ENCODE measurements at places on chromosomes 11 and 22.

DNA sequence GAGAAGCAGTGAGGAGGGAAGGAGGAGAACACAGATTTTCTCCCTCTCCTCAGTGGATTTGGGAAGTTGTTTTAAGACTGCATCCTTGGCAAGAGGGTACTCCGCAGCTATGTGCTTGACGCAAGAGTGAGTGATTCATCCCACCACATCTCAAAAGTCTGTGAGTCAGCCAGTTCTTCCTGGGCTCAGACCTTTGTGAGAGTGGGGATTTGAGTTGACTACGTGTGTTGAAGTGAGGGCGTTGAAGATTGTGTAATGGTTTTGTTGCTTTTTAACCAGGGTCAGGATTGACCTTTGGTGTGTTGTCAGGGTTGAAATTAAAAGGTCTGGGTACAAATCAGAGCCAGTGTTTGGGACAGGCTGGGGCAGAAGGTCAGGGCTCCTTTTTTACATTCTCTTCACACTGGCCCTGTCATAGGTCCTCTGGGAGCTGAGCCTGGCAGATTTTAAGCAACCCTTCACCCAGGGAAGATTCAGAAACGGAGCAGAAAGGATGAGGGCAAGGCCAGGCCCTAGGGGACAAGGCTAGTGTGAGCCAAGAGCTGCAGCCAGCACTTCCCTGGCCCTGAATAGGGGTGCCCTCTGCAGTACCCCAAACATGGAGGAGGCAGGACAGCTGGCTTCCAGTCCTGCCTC is 4.2 kb upstream of the C11orf86 start:
- no peak for DNase-seq

DNA sequence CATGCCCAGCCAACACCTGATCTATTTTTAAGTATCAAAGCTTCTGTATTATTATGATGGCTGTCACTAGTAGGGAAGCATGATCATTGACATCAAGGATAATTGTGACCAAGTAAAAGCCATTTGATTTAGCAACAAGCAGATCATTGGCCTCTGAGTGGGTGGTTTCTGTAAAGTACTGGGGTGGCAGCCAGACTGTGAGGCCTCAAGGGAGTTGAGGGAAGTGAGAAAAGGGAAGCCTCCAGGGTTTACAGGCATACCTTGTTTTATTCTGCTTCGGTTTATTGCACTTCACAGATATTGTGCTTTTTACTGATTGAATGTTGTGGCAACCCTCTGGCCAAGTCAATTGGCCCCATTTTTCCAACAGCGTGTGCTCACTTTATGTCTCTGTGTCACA is 60.1 kb downstream of the PRR5L start:
- DNase-seq: no peak

GRCh38 chr11:119427279-119427678 is 4.3 kb upstream of the THY1 start:
- DNase-seq: no peak

GRCh38 chr11:106304274-106304673 is 226.8 kb downstream of the AASDHPPT start:
- no peak for DNase-seq

DNA sequence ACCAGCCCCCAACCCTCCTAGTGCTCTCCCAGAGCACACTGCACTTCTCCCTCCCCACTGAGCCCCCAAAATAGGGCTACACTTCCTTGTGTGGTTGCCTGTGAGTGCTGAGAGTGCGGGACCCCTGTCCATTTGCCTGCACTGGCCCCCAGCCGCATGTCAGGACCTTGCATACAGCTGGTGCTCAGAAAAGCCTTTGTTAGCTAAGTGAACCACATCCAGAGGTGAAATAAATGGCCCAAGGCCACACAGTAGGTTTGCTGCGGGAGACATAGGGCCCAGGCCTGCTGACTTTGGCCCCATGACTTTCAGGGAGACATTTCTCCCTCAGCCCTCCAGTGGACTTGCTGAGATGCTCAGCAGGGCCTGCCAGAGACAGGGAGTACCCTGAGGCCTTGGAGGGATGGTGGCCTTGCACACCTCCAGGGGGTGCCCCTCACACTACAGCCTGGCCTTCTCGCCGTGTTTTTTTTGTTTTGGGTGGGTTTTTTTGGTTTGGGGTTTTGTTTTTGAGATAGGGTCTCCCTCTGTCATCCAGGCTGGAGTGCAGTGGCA is 10.2 kb downstream of the SSTR3 start:
- no peak for DNase-seq
